ENCODE measurements at places on chromosomes 3 and 15. TPM values are rescaled to one million over a fixed set of nuclear protein-coding genes. Genes with fewer than 3 reads are reported as not detected.

TMCO5A gene
- total RNA-seq = not detected

TJP1 gene
- 47.2 TPM for total RNA-seq

RASGRP1 gene
- total RNA-seq = 0.40 TPM

SH2D7 gene
- not detected for total RNA-seq

FSIP1 gene
- total RNA-seq = 0.51 TPM
